Stimulated activated CD8-positive, alpha-beta memory T cell treated with anti-CD3 and anti-CD28 coated beads, Interleukin-2, amount 100 ng/mL, for 1 hour (primary cell): ENCODE measurements at places on chromosomes 5 and 9.

GRCh38 chr5:56314529-56314928, 81.4 kb upstream of the ANKRD55 start:
- DNase-seq: no peak

DNA sequence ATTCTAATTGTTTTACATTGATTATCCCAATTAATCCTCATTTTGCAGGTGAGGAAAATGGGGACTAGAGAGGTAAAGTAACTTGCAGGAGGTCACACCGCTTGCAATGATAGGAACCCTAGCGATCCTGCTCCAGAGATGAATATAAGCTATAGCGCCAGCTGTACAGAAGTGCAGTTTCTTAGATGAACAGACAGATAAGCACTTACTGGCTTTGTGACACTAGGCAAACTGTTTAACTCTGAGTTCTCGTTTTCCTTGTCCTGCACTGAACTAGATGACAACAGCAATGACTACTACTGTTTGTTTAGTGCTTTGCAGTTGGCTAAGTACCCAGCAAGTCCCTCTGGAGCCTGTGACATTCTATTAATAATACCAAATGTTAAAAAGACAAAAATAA, 11.1 kb downstream of the LHX6 start:
- no peak for DNase-seq

GRCh38 chr5:171121638-171122037, 187.4 kb upstream of the TLX3 start:
- DNase-seq: no peak

DNA sequence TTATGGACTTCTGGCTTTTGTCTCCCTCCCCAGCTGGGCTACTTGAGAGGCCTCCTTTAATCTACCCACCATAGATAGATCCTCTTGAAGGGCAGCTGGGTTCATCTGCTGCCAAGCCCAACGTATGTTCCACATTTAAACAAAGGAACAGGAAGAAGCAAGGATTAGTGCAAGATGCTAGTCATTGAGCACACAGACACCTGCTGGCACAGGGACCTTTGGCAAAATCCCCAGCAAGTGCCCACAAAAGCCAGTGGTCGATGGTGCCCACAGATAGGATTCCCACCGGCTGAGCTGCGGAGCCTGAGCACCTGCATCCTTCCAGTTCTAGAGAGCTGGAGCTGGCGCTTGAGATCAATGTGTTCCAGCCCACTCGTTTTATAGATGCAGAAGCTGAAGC, 57.7 kb upstream of the SHB start:
- no peak for DNase-seq

DNA sequence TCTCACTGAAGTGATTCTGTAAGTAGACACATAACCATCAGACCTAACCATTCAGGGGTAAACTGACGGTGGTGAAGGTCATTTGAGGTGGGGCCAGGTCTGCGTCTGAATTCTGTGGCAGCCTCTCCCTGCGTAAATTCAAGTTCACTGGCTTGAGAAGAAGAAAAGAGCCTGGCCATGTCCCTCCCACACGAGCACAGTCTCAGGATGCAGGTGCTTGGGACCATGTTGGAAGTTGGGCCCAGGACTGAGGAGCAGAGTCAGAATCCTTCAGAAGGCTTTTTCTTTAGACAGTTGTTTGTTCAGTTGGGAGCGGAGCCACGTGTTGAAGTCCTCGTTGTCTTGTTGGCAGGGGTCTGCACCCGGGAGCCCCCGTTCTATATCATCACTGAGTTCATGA, 24.1 kb downstream of the QRFP start:
- no peak for DNase-seq

- DNase-seq: no peak
Measured at GRCh38 chr5:66633754-66634153, 37.6 kb downstream of the MAST4 start.

DNA sequence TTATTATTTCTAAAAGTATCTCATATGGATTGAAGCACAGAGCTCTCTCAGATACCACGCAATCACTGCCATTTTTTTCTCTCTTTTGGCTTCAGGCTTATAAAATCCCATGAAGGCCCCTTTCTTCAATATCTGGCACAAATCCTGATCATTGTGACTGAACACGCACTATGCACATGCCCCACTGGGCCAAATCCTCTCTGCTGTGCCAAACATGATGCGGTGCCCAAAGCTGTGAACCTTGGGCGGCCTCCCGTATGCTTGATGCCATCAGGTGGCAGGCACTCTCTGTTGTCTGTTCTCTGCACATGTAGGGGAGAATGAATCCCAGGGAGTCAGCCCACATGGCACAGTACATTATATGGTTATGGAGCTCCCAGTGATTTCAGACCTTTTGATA, 375.0 kb upstream of the RGMB start:
- DNase-seq: no peak

- DNase-seq: no peak
Measured at GRCh38 chr9:111298731-111299598, 31.1 kb downstream of the OR2K2 start.

GRCh38 chr5:128328446-128328845, 209.6 kb downstream of the FBN2 start:
- no peak for DNase-seq

GRCh38 chr9:101063192-101063591, 34.7 kb downstream of the PLPPR1 start:
- DNase-seq: no peak

DNA sequence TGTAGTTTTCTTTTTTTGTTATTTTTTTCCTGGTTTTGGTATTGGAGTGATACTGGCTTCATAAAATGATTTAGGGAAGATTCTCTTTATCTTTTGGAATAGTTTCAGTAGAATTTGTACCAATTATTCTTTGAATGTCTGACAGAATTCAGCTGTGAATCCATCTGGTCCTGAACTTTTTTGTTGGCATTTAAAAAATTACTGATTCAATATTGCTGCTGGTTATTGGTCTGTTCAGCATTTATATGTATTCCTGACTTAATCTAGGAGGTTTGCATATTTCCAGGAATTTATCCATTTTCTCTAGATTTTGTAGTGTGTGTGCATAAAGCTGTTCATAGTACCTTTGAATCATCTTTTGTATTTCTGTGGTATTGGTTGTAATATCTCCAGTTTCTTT, 100.2 kb downstream of the NXNL2 start:
- no peak for DNase-seq

DNA sequence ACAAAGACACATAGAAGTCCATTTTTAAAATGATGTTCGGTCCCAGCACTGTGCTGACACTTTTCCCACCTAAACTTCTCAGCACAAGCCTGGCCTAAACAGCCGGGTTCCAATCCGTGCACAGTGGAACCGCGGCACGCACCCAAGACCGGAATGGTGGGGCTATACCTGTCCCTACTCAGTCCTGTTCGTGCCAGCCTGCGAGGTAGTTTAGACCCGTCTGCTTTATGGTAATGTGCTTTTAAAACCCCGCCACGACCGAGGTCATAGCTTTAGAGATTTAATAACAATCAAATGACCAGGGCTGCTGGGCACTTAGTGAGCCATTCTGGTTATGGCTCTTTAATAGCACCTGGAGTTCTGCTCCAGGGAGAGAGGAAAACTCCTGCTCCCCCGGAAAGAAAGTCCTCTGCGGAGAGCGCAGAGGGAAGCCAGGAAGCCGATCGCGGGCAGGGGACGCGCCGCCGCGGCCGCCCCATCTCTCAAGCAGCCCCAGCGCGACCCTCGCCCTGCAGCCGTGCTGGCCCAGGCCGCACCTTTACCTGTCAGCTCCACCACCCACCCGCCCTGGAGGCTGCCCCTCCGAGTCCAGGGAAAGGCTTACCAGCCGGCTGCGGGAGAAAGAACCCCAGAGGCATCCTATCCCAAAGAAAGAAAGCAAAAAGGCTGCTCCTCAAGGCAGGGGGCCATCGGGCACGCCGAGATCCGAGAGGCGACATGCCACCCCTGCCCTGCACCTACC, 511 bp downstream of the ARL15 start:
- peak; percentile 3 for DNase-seq

DNA sequence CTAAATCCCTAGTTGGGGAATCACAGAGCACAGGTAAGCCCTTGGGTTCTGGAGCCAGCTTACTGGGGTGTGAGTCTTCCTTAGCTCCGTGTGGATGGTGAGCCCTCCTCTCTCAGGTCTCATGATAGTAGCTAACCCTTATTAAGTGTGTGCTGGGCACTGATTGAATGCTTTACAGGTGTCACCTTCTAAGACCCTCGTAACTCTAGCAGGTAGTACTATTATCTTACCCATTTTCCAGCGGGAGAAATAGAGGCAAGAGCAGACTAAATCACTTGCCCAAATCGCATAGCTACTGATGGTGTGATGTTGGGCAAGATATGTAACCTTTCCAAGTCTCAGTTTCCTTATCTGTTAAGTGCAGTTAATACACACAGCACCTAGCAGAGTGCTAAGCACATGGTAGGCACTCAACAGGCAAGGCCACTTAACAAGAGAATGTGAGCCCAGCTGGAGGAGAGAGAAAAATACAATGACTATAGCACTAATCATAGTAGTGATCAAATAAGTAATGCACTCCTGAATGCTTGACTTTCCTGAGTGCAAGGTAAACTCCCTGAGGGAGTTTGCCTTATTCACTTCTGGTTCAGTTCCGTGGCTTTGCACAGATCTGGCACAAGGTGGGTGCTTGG, at the start of gene DCANP1:
DCANP1 (minus strand) TSS at position 51 of the 632 bp plus-strand sequence. CDS start 240 bp downstream, outside the sequence.
- DNase-seq: no peak

DNA sequence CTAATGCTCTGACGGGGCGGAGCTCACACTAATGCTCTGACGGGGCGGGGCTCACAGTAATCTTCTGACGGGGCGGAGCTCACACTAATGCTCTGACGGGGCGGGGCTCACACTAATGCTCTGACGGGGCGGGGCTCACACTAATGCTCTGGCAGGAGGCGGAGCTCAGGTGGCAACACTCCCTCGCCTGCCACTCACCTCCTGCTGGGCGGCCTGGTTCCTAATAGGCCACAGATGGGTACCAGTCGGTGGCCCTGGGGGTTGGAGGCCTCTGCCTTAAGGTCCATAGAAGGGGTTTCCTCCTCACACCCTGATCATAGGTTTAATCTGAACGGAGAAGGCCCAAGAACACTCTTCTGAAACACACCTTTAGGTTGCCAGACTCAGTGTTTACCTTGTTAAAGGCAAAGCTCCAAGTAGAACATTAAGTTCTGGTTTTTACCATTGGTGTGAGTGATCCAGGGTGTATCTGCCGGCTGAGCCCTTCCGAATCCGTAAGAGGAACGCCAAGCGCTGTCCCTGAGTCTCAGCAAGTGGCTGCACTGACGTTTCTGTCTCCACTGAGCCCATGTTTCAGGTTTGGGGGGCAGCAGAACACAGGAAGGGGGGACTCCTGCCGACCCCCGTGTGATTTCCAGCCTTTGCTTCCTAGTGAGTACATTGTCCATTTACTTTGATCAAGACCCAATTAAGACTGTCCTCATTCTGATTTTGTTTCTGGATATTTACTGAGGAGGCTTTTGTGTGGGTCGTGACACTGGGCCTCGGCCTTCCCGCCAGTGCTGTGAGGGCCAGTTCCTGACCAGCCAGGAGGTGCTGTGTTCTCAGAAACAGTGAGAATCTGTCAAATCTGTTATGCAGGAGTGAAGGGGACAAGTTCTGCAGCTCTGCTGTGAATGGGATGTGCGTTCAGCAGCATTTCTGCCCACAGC, 24.6 kb upstream of the LRRC14B start:
- DNase-seq: no peak

GRCh38 chr9:19493876-19494275, 85.1 kb downstream of the ACER2 start:
- DNase-seq: no peak

DNA sequence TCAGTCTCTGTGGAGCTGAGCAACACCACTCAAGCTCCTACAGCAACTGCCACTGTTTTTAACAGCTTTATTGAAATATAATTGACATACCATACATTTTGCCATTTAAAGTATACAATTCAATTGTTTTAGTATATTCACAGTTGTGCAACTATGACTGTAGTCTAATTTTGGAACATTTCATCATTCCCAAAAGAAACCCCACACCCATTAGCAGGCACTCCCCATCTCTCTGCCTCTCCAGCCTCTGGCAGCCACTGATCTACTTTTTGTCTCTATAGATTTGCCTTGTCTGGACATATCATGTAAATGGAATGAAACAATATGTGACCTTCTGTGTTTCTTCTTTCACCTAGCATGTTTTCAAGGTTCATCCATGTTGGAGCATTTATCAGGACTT, 43.5 kb downstream of the RUSC2 start:
- no peak for DNase-seq

- DNase-seq: no peak
Measured at GRCh38 chr5:72101828-72102227, 5.4 kb upstream of the MAP1B start.

- DNase-seq: no peak
Measured at GRCh38 chr5:141518618-141519015, 29.7 kb downstream of the PCDHGC5 start.
